Daoy (cell line): ENCODE measurements at places on chromosomes 6 and 20. TPM values are rescaled to one million over a fixed set of nuclear protein-coding genes. Genes with fewer than 3 reads are reported as not detected.

GRCh38 chr6:24686946-24687345 is 20.1 kb downstream of the ACOT13 start:
- no peak for DNase-seq

RTN4IP1 gene
- total RNA-seq: 20.1 and 23.3 TPM in 2 replicates

DNA sequence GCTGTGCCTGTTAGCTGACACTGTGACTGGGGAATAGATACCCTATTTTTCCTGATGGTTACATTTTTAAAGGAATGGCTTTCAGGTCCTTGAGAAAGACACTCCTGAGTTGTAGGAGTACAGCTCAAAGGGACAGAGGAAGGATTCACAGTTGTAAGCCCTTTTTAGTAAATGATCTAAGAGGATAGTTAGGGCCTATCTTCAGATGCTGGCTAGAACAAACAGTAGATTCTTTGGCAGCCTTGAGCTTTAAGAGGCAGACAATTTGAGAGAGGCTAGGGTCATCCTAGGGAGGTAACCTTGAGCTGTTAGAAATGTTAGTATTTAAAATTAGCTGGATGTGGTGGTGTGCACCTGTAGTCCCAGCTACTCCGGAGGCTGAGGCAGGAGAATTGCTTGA is 111.5 kb downstream of the ZFAND3 start:
- no peak for DNase-seq

- DNase-seq: no peak
Measured at GRCh38 chr20:53282217-53282955, 310.2 kb downstream of the TSHZ2 start.

GRCh38 chr6:26367114-26367513 is 2.1 kb downstream of the BTN3A2 start:
- DNase-seq: no peak

DNA sequence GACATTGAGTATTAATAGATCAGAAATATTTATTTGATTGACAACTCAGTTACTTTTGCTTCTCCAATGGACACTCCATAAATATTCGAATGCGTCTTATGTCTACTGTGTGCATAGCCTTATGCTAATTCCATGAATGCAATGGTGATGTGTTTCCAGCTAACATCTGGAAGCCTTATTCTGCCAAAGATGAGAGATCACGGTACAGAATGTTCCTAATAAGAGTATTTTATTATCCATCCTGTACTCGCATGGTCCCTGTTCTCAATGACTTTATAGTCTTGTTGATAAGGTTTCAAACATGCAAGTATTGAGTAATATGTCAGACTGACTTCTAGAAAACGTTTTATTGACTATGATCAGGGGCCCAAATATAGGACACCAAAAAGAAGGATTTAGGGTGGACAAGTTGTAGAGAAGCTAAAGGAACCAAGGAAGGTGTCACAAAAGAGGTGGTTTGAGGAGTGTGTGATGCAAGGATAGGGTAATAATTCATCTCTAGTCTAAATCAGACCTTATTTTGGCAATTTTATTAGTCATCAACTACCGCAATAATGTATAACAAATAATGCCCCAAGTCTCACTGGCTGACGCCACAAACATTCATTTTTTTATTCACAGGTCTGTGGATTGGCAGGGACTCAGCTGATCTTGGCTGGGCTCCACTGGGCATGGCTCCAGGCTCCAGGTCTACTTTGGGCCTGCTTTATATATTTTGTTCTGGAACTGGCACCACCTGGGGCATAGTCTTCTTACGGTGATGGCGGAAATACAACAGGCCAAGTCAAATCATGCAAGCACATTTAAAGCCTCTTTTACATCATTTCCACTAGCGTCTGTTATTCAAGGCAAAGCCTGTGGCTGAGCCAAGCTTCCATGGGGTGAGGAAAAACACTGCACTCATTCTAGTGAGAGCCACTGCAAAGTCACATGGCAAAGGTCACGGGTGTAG is 24.5 kb upstream of the CD83 start:
- DNase-seq: no peak

DNA sequence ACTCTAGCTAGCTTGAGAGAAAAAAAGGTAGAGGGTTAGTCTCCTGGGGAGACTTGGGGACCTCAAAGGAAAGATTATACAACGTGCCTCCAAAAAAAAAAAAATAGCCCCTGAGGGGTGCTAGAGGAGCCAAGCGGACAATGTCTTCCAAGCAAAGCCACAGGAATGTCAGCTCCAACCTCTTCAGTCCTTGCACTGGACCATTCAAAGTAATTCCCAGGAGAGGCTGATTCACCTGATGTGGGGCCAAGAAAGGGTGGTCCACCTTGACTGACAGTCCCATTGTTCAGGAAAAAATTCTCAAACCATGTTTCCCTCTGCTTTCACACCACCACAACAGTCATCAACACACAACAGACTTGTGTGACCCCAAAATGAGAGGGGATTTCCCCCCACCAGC is 30.7 kb downstream of the ASIP start:
- peak; percentile 80 for DNase-seq

DNA sequence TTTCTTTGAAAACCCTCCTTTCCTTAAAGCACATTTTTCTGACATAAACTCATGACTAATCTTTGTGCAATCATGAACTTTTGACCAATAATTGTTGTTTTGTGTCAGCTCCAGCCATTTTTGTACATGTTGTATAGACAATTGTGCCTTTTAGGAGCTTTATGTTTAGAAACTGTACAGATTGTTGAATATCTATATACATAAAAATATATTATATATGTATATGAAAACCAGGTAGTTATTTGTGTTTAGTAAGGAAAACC is 125.7 kb upstream of the EDN1 start:
- no peak for DNase-seq

CDH26 gene
- total RNA-seq: 0.29 TPM in 1 of 2 replicates, not detected in the other

GRCh38 chr6:147684906-147685305 is 176.4 kb downstream of the SAMD5 start:
- no peak for DNase-seq

DNA sequence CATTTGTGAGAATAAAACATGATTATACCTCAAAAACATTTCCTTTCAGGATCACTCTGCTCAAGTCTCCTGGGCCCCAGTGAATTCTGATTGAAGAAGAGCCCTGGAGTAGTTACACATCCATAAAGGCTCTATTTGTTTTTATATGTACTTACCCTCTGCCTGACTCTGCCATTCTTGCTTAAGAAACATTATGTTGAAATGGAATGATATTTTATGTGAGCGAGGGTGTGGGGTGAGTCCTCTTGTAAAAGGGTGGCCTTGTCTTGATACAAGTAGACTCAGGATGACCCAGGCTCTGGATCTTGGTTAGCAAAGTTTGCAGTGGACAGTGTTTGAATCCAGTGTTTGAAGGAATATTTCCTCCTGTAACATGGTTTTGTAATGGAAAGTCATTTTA is 215.4 kb upstream of the PREP start:
- no peak for DNase-seq

CST4 gene
- not detected in 2 replicates for total RNA-seq

TP53TG5 gene
- total RNA-seq: not detected in 2 replicates

DNA sequence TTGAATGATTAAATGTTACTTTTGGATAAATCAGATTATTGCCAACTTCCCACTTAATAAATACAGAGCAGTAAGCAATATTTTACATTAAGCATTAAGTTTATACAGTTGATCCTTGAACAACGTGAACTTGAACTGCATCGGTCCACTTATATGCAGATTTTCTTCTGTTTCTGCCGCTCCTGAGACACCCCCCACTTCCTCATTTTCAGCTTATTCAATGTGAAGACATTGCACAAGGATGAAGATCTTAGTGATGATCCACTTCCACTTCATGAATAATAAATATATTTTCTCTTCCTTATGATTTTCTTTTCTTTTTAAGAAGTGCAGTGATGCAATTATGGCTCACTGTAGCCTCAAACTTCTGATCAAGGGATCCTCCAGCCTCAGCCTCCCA is 167.2 kb downstream of the LINC00237 start:
- DNase-seq: no peak

GRCh38 chr20:59817406-59817805 is 116.0 kb downstream of the SYCP2 start:
- no peak for DNase-seq

- DNase-seq: peak; percentile 81
Measured at GRCh38 chr6:7909323-7910276, 988 bp downstream of the TXNDC5 start.

- DNase-seq: peak; percentile 23
Measured at GRCh38 chr20:45450097-45450818, 19.3 kb upstream of the WFDC2 start.

IMPG1 gene
- not detected in 2 replicates for total RNA-seq

SRXN1 gene
- total RNA-seq: 66.1 and 77.0 TPM in 2 replicates

DNA sequence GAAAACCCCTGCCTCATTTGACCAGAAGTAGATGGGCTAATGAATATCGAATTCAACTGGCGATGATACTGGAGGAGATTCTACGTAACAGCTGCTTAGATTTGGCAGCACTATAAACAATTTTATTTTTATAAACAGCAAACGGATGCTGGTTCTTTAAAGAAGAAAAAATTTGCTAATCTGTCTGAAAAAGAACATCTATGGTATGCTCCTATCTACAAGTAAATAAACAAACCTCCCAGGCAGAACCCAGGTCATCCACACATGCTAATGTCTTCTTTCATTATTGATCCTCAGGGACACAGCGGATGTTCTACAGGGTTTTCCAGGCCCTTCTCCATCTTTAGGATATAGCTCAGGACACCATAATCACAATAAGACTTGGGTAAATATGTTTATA is 291.3 kb downstream of the ALDH8A1 start:
- DNase-seq: no peak

- DNase-seq: no peak
Measured at GRCh38 chr6:119040636-119041035, 37.8 kb downstream of the FAM184A start.

CPNE5 gene
- 0.63 TPM in 1 of 2 replicates, not detected in the other for total RNA-seq

DNA sequence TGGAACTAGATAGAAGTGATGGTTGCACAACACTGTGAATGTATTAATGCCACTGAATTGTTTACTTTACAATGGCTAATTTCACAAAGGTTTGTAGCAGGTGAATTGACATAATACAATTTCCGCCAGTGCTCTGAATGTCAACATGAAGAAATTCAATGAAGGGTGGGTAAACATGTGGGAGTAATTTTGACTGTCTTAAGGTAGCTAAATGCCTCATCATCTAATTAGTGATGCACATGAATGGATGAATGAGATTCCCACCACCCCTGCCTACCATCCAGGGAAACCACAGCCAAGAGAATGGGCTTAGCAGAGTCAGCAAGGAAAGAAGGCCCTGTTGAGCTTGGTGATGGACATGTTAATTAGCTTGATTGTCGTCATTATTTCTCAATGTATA is 275.3 kb downstream of the ALDH8A1 start:
- no peak for DNase-seq

PACSIN1 gene
- not detected in 2 replicates for total RNA-seq

DNA sequence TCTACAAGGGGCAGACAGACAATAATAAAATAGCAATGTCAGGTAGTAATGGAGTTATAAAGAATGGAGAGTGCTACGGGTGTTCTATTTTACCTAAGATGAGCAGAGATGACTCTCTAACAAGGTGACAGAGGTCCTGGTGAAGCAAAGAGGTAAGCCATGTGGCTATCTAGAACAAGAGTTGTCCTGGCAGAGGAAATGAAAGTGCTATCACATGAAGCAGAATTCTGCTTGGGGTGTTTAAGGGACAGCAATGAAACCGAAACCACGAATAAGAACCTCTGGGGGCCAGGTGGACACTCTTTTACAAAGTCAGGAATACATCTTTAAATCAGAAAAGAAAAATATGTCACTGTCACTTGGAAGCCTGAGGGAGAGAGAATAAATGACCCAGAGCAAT is 37.9 kb upstream of the IRAK1BP1 start:
- DNase-seq: no peak

- no peak for DNase-seq
Measured at GRCh38 chr20:60013296-60014139, 55.3 kb downstream of the CDH26 start.

DNA sequence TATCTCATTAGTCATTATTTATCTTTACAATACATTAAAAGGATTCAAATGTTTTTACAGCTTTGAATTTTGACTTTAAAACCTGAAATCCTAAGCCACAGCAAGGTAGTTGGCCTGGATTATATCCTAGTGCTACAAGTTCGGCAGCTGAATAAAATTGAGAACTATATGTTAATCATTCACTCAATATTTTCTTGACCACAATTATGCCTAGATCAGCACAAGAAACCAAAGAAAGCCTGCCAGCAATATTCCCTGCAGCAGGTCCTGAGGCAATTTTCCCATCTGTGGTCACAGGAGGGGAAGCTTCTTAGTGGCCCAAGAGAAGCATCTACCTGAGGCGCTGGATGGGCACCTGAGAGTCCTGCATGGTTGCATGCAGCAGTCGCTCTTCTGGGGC is 183.5 kb downstream of the GMDS start:
- DNase-seq: no peak

DNA sequence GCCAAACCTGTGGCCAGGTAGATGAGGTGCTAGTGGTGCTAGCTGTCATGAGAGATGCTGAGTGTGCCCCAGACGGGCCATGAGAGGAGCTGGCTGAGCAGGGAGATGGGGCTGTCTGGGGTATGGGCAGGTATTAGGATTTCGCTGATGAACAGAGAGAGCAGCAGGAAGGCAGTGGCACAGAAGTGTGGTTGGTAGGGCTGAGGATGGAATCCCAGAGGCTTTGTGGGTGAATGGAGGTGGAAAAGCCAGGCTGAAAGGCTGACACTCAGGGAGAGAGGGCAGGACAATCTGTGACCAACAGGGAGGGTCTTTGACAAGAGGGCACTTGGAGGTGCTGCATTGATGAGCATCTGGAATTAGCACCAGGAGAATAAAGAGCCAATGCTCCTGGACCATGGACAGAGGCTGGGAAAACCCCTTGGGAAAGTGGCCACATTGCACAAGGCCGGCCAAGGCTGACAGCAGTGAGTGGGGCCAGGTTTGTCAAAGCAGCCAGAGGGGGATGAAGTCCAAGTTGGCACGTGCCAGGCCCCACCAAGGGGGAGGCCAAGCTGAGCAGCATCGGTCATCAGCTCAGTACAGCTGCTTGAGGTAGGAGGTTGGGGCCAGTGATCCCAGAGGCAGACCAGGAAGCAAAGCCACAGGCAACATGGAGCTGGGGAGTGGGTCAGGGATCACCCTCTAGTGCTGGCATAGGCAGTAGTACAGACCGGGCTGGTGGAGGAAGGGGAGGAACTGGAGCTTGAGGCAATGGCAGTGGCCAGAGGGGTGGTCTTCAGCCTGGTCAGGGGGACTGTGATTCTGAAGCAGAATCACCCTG is 19.7 kb upstream of the SGK2 start:
- no peak for DNase-seq

- no peak for DNase-seq
Measured at GRCh38 chr6:53239526-53239925, 90.9 kb upstream of the GCM1 start.

DNA sequence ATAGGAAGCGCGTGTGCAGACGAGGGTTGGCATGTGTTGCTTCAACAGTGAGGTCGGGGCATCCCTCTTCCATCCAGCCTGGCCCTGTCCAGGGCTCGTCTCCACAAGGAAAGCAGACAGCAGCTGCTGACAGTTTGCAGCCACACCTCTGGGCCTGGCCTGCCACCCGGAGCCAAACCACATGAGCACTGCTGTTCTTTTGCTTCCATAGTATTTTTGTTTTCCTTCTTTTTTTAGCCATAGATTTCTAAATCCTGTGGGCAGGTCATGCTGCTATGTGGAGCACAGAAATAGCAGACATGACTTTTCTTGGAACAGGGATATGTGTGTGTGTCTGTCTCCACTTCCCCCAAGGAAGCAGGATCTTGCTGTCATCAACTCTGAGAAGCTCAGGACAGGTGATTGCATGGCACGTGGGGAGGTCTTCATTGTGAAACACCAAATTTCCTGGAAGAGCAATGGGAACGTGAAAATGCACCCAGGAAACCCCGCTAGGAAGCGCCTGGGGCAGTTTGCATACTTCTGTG is 167.4 kb downstream of the DTNBP1 start:
- DNase-seq: no peak

DNAH8 gene
- total RNA-seq: under 0.01 TPM in 1 of 2 replicates, not detected in the other

GRCh38 chr6:54981276-54981609 is 134.7 kb downstream of the FAM83B start:
- no peak for DNase-seq
